ENCODE measurements at places on chromosomes 11 and 22.

DNA sequence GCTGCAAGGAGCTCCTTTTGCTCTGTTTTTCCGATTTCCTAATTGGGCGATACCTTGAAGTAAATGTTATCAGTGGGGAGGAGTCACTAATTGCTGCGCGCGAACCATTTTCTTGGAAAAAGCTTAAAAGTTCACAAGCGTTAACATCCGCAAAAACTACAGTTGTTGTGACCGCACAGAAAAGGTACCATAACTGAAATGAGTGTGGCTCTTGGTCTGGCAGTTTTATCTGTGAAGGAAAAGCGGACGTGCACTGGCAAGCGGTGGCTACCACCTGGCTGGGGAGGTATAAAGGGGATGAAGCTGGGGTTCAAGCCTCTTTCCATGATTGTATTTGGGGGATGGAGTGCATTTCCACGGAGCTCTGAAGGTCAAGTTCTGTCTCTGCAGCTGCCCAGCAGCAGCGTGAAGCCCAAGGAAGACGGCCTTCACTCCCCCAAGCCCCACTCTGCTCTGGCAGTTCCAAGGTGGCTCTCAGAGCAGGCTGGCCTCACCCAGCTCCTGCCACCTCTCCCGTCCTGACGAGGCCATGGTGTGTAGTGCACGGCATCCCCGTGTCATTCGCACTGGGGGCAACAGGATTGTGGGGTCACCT lies 27.5 kb downstream of the MOV10L1 start:
- DNase-seq, result no peak
- H3K27ac ChIP-seq, result no peak overlapping the region
- H3K4me1 ChIP-seq, result peaks cover 8% of the 10 kb centered on the region
- H3K36me3 ChIP-seq, result no peaks in the 10 kb centered on the region

GRCh38 chr11:43947815-43948214 lies 5.4 kb downstream of the C11orf96 start:
- no peaks in the 10 kb centered on the region for H3K27me3 ChIP-seq
- H3K27ac ChIP-seq, result no peak overlapping the region
- no peak overlapping the region for H3K4me3 ChIP-seq
- DNase-seq, result no peak
- no peaks in the 10 kb centered on the region for H3K36me3 ChIP-seq

- no peaks in the 10 kb centered on the region for H3K27me3 ChIP-seq
- no peaks in the 10 kb centered on the region for H3K4me1 ChIP-seq
- no peak overlapping the region for H3K27ac ChIP-seq
- DNase-seq, result no peak
- no peaks in the 10 kb centered on the region for H3K36me3 ChIP-seq
- no peak overlapping the region for H3K4me3 ChIP-seq
These were observed 368.6 kb downstream of the OPCML start for GRCh38 chr11:133163463-133164419.

GRCh38 chr11:75474240-75474639 lies 41.2 kb upstream of the KLHL35 start:
- H3K4me1 ChIP-seq, result peaks cover 28% of the 10 kb centered on the region
- no peak overlapping the region for H3K4me3 ChIP-seq
- H3K27me3 ChIP-seq, result no peaks in the 10 kb centered on the region
- no peaks in the 10 kb centered on the region for H3K36me3 ChIP-seq

GRCh38 chr22:47420211-47420610 lies 657.8 kb downstream of the TBC1D22A start:
- no peaks in the 10 kb centered on the region for H3K36me3 ChIP-seq
- H3K4me3 ChIP-seq, result no peak overlapping the region
- no peaks in the 10 kb centered on the region for H3K27me3 ChIP-seq
- H3K4me1 ChIP-seq, result no peaks in the 10 kb centered on the region
